CD14-positive monocyte (primary cell): ENCODE measurements at places on chromosomes 1 and 21. TPM values are rescaled to one million over a fixed set of nuclear protein-coding genes. Genes with fewer than 3 reads are reported as not detected.

DNA sequence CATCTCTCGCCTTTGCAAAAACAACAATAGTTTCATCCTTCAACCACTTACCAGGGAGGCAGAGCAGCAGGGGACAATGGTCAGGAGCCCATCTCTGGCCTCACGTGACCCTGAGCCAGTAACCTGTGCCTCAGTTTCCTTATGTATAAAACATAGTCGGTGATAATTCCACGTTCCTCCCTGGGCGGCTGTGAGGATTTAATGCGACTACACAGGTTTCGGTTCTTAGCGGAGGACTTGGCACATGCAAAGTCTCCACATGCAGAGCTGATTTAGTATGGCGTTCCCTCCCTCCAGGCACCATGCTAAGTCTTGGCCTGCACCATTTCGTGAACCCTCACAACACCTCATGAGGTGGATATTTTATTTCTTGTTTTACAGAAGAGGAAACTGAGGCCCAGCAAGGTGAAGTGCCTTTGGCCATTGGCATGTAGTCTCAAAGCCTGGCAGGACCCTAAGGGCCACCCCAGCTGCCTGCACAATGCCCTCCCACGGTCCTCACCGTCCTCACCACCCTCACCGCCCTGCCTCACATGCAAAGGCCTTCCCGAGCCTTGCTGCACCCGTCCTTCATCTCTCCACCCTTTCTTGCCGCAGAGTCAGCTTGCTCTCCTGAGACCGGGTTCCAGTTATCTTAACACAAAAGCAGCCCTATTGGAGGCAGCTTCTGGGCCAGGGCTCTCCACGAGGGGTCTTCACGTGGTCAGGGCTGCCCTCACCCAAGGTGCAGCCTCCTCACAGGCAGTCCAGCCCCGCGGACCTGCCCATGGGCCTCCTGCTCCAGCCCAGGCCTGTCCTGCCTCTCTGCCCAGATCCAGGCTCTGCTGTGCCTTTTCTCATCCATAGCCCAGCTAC is 48.9 kb downstream of the SYF2 start:
- no peaks in the 10 kb centered on the region for H3K27me3 ChIP-seq
- DNase-seq: no peak
- H3K36me3 ChIP-seq: no peaks in the 10 kb centered on the region
- no peak overlapping the region for H3K4me3 ChIP-seq

- no peaks in the 10 kb centered on the region for H3K27me3 ChIP-seq
- H3K4me3 ChIP-seq: no peak overlapping the region
- H3K27ac ChIP-seq: no peak overlapping the region
- H3K4me1 ChIP-seq: peaks cover 42% of the 10 kb centered on the region
Observed at GRCh38 chr1:219177363-219177762, 3.7 kb downstream of the LYPLAL1 start.

DNA sequence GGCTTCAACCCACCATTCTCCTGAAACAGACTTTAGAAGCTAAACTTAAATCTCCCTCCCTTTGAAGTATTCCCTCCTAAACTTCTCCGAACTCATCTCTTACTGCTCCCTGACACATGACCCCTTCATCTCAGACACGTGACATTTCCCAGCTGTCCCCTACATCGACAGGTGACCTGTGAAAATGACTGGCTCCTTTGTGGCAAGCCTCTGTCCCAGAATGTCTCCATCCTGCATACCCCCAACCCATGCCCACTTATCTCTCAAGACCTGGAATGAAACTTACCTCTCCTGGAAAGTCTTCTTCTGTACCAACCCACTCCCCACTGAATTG is 4.2 kb downstream of the FMOD start:
- no peaks in the 10 kb centered on the region for H3K36me3 ChIP-seq
- no peak overlapping the region for H3K27ac ChIP-seq
- no peaks in the 10 kb centered on the region for H3K4me1 ChIP-seq
- peaks cover 15% of the 10 kb centered on the region for H3K27me3 ChIP-seq
- no peak for DNase-seq

GRCh38 chr1:204338997-204339396 is 20.7 kb downstream of the PLEKHA6 start:
- no peaks in the 10 kb centered on the region for H3K27me3 ChIP-seq
- H3K27ac ChIP-seq: no peak overlapping the region
- H3K4me1 ChIP-seq: no peaks in the 10 kb centered on the region
- no peaks in the 10 kb centered on the region for H3K36me3 ChIP-seq

GRCh38 chr1:203512848-203513584 is 19.1 kb downstream of the OPTC start:
- DNase-seq: peak; percentile 97
- H3K36me3 ChIP-seq: no peaks in the 10 kb centered on the region
- H3K4me1 ChIP-seq: peaks cover 23% of the 10 kb centered on the region
- H3K4me3 ChIP-seq: no peak overlapping the region

- H3K27me3 ChIP-seq: no peaks in the 10 kb centered on the region
- DNase-seq: no peak
- no peak overlapping the region for H3K4me3 ChIP-seq
- no peaks in the 10 kb centered on the region for H3K4me1 ChIP-seq
Observed at GRCh38 chr1:100219883-100220282, 29.8 kb downstream of the DBT start.

- no peaks in the 10 kb centered on the region for H3K4me1 ChIP-seq
- peaks cover 43% of the 10 kb centered on the region for H3K36me3 ChIP-seq
- no peak overlapping the region for H3K27ac ChIP-seq
Observed at GRCh38 chr21:41850085-41850484, 29.1 kb downstream of the PRDM15 start.

DNA sequence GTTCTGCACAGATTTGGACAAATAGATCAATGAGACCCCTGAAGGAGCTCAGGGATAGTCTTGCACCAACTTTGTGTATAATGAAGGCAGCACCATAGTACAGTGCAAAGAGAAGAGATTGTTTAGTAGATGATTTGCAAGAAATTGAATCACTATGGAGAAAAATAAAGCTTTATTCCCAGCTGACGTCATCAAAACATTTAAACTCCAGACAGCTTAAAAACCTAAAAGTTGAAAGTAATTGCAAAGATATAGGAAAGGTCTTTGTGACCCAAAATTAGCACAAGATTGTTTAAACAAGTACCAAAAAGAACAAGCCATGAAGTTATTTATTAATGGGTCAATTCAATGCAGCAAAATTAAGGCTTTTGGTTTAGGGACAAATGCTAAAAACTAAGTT is 88.8 kb upstream of the BACE2 start:
- no peak overlapping the region for H3K4me3 ChIP-seq
- H3K27ac ChIP-seq: no peak overlapping the region
- H3K36me3 ChIP-seq: no peaks in the 10 kb centered on the region
- H3K27me3 ChIP-seq: no peaks in the 10 kb centered on the region

- H3K36me3 ChIP-seq: peaks cover 45% of the 10 kb centered on the region
- no peak for DNase-seq
- H3K4me3 ChIP-seq: no peak overlapping the region
Observed at GRCh38 chr1:33494929-33495328, 22.5 kb downstream of the ZSCAN20 start.

Gene CD244
- polyA plus RNA-seq: 34.0 and 62.2 TPM in 2 replicates

Gene ZC3H11A
- 17.8 TPM for polyA plus RNA-seq

Gene CD2
- polyA plus RNA-seq: 0.60 and 0.89 TPM in 2 replicates

Gene GTF2B
- 10.7 and 26.9 TPM in 2 replicates for polyA plus RNA-seq

Gene SELENBP1
- 0.61 TPM for polyA plus RNA-seq

Gene FAM72C
- polyA plus RNA-seq: 0.31 TPM

Gene GBP7
- not detected for polyA plus RNA-seq

Gene CYP4Z1
- polyA plus RNA-seq: not detected

Gene LGR6
- 0.09 TPM in 1 of 2 replicates, not detected in the other for polyA plus RNA-seq
